ENCODE measurements at places on chromosomes 4 and X.

GRCh38 chrX:147958291-147958690, 22.8 kb upstream of the FMR1NB start:
- no peak for DNase-seq

GRCh38 chr4:123359449-123360315, 36.9 kb upstream of the SPRY1 start:
- no peak for DNase-seq

- no peak for DNase-seq
These were observed 129.0 kb upstream of the KCNIP4 start for GRCh38 chr4:22077571-22077970.

DNA sequence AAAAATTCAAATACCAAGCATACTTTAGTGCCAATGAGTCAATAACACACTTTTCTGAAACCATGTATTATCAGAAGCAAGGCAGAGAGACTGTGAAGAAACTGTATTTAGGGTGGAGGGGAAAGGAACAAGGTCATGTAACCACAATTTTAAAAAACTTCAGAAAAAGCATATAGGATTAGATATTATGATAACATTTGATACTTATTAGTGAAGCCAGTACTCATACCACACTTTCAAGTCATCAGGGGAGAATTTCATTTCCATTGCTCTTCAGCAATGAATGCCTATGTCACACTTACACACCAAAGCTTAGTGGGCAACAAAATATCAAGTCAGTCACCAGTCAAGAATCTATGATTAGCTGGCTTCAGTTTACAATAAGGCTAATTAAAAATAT, 602.2 kb downstream of the IL15 start:
- no peak for DNase-seq

DNA sequence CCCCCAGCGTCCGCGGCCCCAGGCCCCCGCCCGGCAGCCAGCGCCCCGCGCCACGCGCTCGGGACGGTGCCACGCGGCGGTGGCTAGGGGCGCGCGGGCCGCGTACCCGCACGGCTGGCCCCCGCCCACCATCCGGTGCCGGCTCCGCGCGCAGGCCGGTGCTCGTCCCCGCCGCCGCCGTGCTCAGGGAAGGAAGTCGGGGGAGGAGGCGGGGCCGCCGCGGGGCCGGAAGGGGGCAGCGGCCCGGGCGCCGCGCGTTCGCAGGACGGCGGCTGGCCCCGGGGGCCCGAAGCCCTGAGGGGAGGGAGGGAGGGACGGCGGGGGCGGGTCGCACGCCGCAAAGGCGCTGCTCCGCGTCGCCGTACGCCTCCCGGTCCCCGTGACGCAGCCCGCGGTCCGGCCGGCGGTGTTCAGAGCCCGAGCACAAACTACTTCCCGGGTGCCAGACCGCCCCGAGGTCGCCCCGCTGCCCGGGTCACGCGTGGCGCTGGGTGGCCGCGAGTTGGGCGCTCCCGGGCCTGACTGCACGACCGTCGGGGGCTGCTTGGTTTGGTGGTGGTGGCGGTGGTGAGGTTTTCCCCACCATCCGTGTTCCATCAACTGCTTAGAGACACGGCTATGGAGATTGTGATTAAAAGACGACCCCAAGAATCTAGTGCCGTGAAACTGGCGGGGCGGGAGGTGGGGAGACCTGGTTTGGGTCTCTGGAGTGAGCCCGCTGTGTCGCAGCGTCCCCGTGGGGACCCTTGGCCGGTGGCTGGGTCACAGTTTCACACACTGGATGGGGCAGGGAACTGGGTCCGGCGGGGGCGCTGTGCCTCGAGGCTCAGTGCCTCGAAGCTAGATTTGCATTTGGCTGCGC, at the start of gene DCTD:
Gene DCTD, minus strand, starts transcription at position 205 of the 862 bp plus-strand sequence. CDS start 1,818 bp downstream, outside the sequence.
- DNase-seq = peak; percentile 48

DNA sequence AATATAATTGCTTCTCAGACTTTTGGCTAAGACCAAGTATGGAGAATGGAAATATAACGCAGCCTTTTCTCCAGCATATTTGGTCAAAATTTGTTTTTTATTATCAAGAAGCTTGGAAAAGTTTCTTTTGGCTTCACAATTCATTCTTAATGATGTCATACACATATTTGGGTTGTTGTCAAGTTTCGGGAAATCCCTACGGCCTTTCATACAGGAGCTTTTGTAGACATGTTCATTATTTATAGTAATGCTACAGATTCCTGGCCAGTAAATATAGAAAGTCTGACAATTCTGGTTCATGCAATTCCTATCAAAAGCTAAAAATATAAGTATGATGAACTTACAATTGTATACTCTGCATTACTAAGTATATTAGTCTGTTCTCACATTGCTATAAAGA, 112.9 kb downstream of the IRF2 start:
- DNase-seq = no peak

- no peak for DNase-seq
These were observed 72.7 kb downstream of the FRMPD4 start for GRCh38 chrX:12210971-12211370.

- no peak for DNase-seq
These were observed 43.0 kb downstream of the AMELX start for GRCh38 chrX:11336201-11336600.

GRCh38 chr4:54395013-54395527, 166.0 kb downstream of the PDGFRA start:
- no peak for DNase-seq

Data from stimulated activated CD8-positive, alpha-beta memory T cell treated with anti-CD3 and anti-CD28 coated beads, Interleukin-2, amount 100 ng/mL, for 1 hour (primary cell).